Ammon's horn (tissue), 1 donor: ENCODE measurements at places on chromosomes 4 and X.

DNA sequence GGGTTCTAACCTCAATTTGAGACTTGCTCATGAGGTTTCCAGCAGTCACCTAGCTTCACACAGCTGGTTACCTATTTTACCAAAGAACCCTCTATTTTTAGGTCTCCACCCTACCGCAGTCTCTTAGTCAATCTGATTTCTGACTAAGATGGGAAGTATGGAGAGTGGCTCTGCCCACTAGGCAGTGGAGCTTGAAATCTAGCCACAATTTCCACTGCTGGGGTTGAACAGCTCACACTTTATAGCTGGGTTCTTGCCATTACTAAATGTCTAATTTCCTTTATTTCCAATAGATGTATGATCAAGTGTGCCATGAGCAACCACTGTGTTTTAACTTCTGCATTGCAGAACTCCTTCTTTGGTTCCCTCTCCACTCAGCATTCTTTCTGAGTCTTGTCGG lies 43.1 kb downstream of the GASK1B start:
- DNase-seq = no peak

GRCh38 chr4:8108991-8109390 lies 49.6 kb downstream of the ABLIM2 start:
- no peak for DNase-seq

DNA sequence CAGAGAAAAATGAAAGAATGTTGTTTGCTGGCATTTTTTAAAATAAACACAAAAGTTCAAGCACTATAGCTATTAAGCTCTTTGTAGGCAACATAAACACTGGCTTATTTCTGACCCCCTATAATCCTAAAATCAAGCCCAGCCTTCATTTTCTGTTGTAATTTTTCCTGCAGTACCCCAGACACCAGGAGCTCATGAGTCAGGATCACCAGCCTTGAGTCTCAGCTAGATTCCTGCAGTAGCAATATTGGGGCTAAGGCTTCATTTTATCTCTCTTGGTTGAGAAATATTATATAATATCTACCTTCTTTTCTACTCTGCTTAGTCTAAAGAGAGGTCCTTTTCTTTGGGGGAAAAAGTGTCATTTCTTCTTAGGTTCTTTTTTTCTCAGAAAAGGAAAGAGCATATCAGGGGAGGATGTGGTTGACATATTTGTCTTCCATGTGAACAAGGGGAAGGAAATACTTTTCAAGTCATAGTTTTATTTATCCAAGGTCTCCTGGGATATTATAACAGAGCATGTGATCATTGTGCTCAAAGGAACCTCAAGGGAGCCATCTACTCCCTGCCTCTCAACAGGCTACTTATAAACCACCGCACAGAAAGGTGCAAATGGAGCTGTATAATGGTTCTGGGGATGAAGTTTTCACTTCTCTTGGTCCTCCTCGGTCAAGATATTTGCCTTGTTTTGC lies 678.3 kb upstream of the NR3C2 start:
- no peak for DNase-seq

GRCh38 chrX:40685362-40685918 lies 38.1 kb upstream of the CXorf38 start:
- no peak for DNase-seq

- no peak for DNase-seq
These were observed 76.3 kb downstream of the C4orf51 start for GRCh38 chr4:145756244-145756643.

GRCh38 chrX:63958134-63958865 lies 173.3 kb upstream of the ARHGEF9 start:
- DNase-seq = no peak

DNA sequence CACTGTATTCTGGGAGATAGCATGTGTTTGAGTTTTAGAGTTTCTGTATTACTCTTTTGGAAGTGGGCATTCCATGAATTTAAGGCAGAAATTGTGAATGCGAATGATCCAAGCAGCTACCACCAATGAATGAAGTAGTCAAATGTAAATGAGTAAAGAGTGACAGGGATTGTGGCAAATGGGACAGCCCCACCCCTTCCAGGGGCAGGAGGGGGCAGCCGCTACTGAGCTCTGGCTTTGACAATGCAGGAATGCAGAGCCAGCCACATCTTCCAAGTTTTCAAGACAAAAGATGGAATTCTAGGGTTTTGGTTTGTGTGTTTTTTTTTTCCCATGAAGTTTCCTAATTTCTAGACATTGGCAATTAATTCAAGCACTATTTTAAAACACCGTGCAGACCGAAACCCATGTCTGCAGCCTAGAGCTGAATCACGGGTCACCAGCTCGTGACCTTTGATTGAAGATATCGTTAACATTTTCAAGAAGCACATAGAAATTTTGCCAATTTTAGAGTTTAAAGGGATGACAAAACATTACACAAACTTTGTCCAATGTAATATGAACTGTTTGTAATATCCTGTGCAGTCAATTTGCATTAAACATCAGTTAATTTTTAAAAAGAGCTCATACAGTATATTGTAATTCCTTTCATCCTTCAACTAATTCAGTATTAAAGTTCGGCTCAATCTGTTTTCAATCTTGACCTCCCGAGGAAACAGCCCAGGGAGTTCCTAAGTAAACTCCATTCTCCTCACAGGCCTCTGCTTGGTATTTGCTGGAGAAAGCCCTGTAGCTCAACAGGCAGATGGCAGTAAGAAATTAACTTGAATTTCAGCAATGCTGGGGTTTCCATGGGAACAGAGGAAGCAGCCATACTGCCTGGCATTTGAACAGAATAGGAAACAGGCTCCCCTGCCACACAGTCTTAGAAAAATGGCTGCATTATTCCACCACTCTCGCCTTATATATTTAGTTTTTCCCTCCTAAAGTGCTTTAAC lies 83.4 kb downstream of the UCHL1 start:
- peak; percentile 94 for DNase-seq

GRCh38 chr4:123233136-123233768 lies 163.3 kb upstream of the SPRY1 start:
- DNase-seq = no peak

- no peak for DNase-seq
These were observed 107.8 kb upstream of the GPC4 start for GRCh38 chrX:133523081-133523487.

DNA sequence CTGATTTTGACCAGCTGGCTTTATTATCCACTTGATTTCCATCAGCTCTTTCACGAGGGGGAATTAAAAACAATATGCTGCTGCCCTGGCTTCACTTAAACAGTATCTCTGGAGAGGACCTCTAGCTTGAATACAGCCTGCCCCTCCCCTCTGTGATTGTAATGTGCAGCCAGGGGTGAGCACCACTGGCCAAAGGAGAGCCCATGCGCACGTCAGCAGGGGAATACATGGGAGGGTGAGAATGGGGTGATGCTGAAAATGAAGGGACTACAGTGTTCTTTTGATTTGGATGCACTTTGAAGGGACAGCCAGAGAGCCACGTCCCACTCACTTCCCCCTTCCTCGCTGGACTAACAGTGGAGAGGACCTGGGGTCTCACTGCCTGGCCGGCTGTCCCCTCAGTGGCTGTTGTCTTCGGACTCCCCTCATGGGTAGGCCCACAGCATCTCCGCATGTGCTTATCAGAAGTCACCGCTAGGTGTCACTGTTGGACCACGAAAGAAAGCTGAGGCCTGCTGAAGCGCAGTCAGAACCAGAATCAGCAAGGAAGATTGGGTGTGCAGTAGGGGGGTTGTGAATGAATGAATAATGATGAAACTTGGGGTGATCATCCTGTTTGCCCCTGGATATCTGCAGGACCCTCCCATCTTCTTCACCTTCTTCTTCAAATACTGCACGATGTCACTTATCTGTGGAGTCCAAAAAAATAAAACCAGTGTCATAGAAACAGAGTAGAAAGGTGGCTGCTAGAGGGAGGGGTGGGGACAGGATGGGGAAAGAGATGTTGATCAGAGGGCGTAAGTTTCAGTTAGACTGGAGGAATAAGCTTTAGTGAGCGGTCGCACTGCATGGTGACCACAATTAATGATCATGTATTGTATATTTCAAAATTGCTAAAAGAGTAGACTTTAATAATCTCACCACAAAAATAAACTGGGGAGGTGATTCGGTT lies 32.8 kb downstream of the CLCN4 start:
- DNase-seq = peak; percentile 81

DNA sequence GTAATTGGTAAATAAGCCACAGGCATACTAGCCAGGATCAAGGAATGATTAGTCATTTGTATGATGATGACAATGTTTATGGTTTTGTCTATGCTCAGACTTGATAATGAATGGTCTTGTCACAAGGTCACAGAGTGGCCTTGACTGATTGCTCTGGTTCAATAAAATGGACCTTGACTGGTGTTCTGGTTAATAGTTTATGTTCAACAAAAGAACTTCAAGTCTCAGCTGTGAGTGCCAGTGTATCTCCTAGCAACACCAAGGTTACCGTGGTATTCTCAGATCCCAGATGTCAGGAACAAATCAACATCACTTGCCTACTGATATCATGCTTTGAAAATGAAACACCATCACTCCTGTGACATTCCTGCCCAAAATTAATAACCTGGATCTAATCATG lies 16.3 kb upstream of the LRAT start:
- DNase-seq = peak; percentile 30

- DNase-seq = no peak
These were observed 202.0 kb downstream of the DCLK2 start for GRCh38 chr4:150280081-150280895.
